Posterior vena cava (tissue), 2 donors: ENCODE measurements at places on chromosomes 3 and 15. TPM values are rescaled to one million over a fixed set of nuclear protein-coding genes. Genes with fewer than 3 reads are reported as not detected.
A peak's percentile ranks its signal among the peaks of the same experiment; 100 is the strongest.

DNA sequence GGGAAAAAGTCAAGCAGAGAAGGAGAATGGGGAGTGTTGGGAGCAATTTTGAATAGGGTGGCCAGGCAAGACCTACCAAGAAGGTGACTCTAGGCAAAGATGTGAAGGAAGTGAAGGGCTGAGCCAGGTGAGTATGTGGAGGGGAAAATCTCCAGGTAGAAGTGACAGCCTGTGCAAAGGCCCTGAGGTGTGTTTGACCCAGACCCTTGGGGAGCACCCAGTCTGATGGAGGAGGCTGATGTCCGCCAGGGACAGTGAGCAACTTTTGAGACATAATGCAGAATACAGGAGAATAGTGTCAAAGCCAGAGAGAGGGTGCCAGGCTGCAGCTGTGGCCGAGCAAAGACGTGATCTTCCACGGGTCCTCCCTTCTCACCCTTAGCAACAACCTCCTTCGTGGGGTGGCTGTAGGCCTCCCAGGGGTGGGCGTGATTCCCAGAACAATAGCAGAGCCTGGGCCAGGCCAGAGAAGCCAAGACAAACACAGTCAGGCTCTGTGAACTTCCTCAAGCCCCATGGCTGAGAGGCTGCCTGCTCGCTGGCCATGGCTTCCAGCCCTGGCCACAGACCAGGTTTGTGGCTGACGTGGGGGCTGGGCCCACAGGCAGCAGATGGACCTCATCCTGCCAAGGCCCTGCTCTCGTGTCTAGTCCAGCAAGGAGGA is 58.1 kb downstream of the SLC6A6 start:
- peak; percentile 92 for DNase-seq

- DNase-seq: no peak
Measured at GRCh38 chr3:15107075-15107947, 8.4 kb upstream of the RBSN start.

DNA sequence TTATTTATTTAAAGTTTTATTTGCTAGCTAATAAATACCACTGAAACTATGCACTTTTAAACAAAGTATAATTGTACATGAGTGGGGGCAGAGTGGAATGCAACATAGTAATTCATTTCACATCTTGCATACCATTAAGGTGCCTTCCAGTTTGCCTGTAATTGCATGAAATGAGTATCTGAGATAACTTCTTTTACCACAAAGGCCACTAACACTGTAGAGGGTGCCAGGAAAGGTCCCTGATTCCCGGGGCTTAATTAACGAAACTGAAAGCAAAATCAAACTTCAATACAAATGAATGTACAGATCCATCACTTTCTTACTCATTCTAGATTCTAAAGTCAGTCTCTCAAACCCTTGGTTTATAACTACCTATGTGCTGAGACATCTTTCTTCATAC is 2.1 kb downstream of the CD47 start:
- no peak for DNase-seq

- DNase-seq: peak; percentile 80
Measured at GRCh38 chr15:66865622-66866611, 163.9 kb downstream of the SMAD6 start.

WWTR1 gene
- total RNA-seq: 177 TPM
